ENCODE measurements at places on chromosomes 3 and 15.

- DNase-seq: no peak
These were observed 21.9 kb upstream of the ALDH1L1 start for GRCh38 chr3:126202276-126202675.

DNA sequence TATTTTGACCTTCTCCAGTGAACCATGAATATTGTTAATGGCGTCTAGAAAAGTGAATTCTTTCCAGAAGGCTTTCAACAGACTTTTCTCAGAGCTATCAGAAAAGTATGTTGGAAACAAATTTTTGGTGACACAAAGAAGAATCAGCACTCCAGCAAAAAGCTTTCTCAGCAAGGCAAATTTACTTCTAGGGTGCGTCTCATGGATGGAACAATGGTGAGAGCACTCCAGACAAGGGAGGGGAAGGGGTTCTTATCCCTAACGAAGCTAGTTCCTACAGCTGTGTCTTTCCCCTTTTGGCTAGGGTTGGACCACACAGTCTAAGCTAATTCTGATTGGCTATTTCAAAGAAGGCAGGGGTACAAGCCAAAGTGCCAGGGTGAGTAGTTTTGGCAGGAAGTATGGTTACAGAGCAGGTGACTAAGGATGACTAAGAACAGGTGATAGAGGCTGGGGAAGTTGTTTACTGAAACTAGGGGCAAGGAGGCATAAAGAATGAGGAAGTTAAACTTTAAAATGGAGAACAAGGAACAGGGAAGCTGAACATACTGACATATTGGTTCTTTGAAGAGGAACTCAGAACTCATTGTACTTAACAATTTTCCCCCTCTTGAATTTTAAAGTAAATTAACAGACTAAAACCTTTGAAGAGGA, 959.8 kb downstream of the NAALADL2 start:
- DNase-seq: no peak

DNA sequence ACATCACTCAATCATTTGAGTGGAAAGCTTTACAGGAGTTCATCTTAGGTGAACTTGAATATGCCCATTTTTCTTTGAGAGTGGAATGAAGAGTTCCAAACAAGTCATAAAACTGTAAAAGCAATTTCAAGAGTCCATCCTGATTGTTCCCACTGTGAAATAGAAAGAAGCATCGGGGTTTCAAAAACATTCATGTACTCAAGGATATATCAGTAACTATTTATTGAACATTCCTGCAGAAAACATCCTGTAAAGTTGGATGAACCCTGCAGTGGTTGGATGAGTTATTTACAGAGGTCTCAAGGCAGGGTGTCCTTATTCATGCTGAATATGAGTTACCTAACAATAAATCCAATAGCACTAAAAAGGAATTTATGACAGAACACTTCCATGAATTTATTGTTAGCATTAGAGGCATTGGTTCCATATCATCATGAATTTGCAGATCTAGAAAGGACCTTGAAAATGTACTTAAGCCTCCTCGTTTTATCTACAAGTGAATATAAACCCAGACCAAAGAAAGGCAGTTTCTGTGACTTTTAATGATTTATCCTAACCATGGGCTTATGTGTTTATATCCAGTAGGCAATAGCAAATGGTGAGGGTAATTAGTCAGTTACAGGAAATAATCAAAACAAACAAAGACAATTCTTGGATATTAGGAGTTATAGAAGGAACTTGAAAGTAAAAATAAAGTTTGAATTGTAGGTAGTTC, 361.9 kb upstream of the KCNMB2 start:
- no peak for DNase-seq

GRCh38 chr3:31777092-31777491, 204.0 kb downstream of the OSBPL10 start:
- DNase-seq: no peak

- no peak for DNase-seq
These were observed 5.8 kb downstream of the CALML4 start for GRCh38 chr15:68199340-68199739.

- no peak for DNase-seq
These were observed 2.1 kb downstream of the CCNL1 start for GRCh38 chr3:157157836-157158235.

GRCh38 chr15:101250873-101251829, 697 bp downstream of the CHSY1 start:
- DNase-seq: peak; percentile 49

- DNase-seq: no peak
These were observed 92.3 kb upstream of the COL8A1 start for GRCh38 chr3:99545941-99546580.

GRCh38 chr15:92582206-92582605, 73.4 kb downstream of the FAM174B start:
- no peak for DNase-seq

GRCh38 chr3:129440618-129441190, 680 bp downstream of the IFT122 start:
- no peak for DNase-seq

- no peak for DNase-seq
These were observed 47.8 kb upstream of the ZBTB38 start for GRCh38 chr3:141320399-141321108.

- no peak for DNase-seq
These were observed 71.4 kb downstream of the GHSR start for GRCh38 chr3:172376881-172377280.

GRCh38 chr3:9390265-9390888, 7.0 kb upstream of the SETD5 start:
- DNase-seq: no peak

DNA sequence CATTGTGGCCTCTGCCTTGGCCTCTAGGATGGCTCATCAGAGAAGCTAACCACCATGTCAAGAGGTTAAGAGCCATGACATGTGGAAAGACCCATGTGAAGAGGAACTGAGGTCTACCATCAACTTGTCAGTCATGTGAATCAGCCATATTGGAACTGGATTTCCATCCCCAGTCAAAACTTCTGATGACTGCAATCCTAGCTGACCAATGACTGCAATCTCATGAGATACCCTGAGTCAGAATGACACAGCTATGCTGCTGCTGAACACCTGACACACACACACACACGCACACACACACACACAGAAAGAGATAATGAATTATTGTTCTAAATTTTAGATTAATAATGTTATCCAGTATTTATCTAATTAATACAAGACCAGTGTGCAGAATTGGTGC, 337.5 kb upstream of the LMCD1 start:
- DNase-seq: no peak
